Uterus (tissue), 4 donors: ENCODE measurements at places on chromosomes 3 and 15. TPM values are rescaled to one million over a fixed set of nuclear protein-coding genes. Genes with fewer than 3 reads are reported as not detected.

ECE2 gene
- total RNA-seq: not detected

GRCh38 chr3:129315223-129315997 is 36.7 kb downstream of the HMCES start:
- no peaks in the 10 kb centered on the region for H3K27me3 ChIP-seq
- no peaks in the 10 kb centered on the region for H3K4me1 ChIP-seq
- DNase-seq: peak; percentile 53
- no peaks in the 10 kb centered on the region for H3K36me3 ChIP-seq
- peak overlapping the region; percentile 95 for H3K27ac ChIP-seq
- peak overlapping the region; percentile 73 for H3K4me3 ChIP-seq

DNA sequence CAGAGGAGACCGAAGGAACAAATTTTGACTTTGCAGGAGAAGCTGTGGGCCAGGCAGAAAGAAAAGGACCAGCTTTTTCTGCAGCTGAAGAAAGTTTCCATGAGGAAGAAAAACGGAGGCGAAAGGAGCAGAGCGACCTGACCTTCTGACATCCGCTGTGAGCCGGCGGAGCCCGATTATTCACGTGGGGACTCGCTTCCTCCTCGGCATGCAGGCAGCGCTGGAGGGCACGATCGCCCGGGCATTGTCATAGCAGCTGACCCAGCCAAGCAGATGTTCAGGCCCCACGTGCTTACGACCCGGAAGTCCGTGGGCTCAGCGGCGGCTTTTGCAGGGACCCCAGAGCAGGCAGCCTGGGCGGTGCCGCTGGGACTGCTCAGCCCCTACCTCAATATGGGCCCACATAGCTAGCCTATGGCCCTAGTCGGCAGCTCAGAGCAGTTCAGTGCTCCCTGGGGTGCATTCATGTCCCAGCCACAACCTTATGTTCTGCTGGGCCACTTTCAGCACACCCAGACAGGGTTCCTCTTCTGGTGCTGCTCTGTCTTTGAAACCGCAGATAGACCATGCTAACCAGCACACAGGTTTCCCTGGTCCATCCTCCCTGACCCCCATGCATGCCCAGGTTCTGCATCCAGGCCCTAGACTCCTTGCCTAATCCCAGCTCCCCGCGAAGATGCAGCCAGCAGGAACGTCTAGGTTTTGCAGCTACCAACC is 10.5 kb upstream of the EIF4A2 start:
- no peaks in the 10 kb centered on the region for H3K4me1 ChIP-seq
- no peak overlapping the region for H3K27ac ChIP-seq
- DNase-seq: peak; percentile 32
- H3K27me3 ChIP-seq: no peaks in the 10 kb centered on the region
- no peaks in the 10 kb centered on the region for H3K36me3 ChIP-seq

HCN4 gene
- not detected for total RNA-seq
